ENCODE measurements at places on chromosomes 6 and 20.

- DNase-seq: no peak
Observed at GRCh38 chr20:39954621-39955020, 734.4 kb downstream of the MAFB start.

GRCh38 chr6:164128101-164128500 is 713.6 kb downstream of the QKI start:
- DNase-seq: no peak

GRCh38 chr6:29632789-29633533 is at the start of gene GABBR1:
Gene GABBR1, minus strand, starts transcription at chr6:29633183. Its CDS starts 798 bp downstream, at chr6:29632385.
- DNase-seq: peak; percentile 68

GRCh38 chr6:111087871-111088667 is 766 bp downstream of the SLC16A10 start:
- DNase-seq: no peak

- no peak for DNase-seq
Observed at GRCh38 chr20:17525650-17526049, 5.5 kb downstream of the BFSP1 start.

- DNase-seq: peak; percentile 65
Observed at GRCh38 chr6:137923866-137924653, 57.0 kb downstream of the TNFAIP3 start.

- no peak for DNase-seq
Observed at GRCh38 chr6:5961836-5962235, 44.9 kb downstream of the NRN1 start.

GRCh38 chr20:64101731-64102621 is 5.4 kb downstream of the NPBWR2 start:
- DNase-seq: peak; percentile 34

All from inflammatory macrophage treated with lipopolysaccharide for 4 hours (primary cell).